ENCODE measurements at places on chromosomes 13 and 19.

GRCh38 chr19:34317311-34317927 is 47.6 kb upstream of the GPI start:
- DNase-seq = no peak

GRCh38 chr13:93450761-93451160 is 224.2 kb downstream of the GPC6 start:
- no peak for DNase-seq

GRCh38 chr19:21423057-21424041 is 26.4 kb downstream of the ZNF493 start:
- no peak for DNase-seq

GRCh38 chr19:16402041-16402440 is 69.7 kb downstream of the EPS15L1 start:
- DNase-seq = no peak

DNA sequence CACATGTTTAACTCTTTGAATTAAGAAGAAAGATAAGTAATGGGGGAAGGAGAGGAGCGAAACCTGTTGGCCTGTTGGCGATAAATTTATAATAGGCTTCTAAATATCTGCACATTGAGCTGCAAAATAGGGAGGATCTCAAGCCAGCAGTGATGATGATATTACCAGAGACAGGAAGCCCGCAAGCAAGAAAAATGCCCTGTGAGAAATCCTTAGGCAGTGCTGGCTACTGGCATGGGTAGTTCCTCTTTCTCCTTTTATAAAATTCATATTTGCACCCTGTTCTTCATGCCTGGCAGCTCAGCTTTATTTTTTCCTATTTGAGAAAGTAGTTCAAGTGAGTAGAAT is 858 bp upstream of the USP12 start:
- no peak for DNase-seq

DNA sequence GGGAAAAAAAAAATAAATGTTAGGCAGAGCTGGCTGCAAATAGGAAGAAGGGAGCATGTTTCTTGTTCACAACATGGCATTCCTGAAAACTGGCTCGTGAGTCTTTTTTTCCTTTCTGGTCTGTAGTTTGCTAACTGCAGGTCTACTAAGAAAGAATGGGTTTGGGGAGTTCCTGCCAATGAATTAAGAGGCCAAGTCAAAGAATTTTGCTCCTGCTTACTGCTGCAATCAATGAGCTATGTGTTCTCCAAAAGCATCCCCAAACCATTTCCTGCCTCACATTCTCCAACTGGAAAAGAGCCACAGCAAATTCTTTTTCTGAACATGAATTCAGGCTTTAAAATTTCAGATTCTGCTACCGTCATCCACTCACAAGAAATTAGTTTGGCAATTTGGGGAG is 88.6 kb downstream of the DCT start:
- no peak for DNase-seq
